ENCODE measurements at places on chromosomes 16 and 17. TPM values are rescaled to one million over a fixed set of nuclear protein-coding genes. Genes with fewer than 3 reads are reported as not detected.

The DNASE1L2 gene
- total RNA-seq, result 1.3 TPM

DNA sequence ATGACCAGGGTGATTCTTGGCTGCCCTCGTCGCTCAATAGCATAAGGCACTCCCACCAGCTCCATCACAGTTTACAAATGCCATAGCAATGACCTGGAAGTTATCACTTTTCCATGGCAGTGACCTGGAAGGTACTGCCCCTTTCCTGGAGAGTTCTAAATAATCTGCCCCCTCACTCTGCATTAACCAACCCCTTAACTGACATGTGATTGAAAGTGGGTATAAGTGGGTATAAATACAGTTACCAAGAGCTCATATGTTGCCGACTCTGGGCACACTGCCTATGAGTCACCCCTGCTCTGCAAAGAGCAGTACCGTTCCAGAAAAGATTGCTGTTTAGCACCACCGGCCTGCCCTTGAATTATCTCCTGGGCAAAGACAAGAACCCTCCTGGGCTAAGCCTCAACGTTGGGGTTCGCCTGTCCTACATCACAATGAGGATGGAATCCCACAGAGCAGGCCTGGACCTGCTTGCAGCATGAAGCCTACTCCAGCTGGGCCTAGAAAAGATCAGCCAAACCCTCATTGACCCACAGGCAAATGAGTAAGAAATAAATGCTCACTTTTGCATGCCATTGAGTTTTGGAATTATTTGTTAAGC, 95.2 kb upstream of the SEC14L1 start:
- DNase-seq, result no peak
- H3K27me3 ChIP-seq, result no peaks in the 10 kb centered on the region
- H3K36me3 ChIP-seq, result no peaks in the 10 kb centered on the region

DNA sequence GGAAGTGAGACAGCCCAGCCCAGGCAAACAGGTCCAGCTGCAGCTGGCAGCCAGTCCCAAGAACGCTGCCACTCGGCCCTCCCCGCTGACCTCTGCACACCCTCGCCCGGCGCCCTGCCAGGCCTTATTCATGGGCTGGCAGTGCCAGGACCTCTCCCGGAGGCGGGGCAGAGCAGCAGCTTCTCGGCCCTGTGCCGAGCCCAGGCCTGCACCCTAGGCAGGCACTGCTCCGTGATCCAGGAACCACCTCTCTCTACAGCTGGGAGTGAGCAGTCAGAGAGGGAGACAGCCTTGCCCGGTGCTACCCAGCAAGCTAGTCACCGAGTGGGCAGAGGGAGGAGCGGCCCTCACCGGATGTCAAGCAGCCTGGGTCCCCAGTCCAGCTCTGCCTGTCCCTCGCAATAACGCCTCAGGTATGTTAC, 79.9 kb upstream of the CBX4 start:
- H3K27ac ChIP-seq, result no peak overlapping the region
- peaks cover 40% of the 10 kb centered on the region for H3K27me3 ChIP-seq
- H3K36me3 ChIP-seq, result no peaks in the 10 kb centered on the region
- peak; percentile 61 for DNase-seq
- H3K4me3 ChIP-seq, result no peak overlapping the region
- peaks cover 12% of the 10 kb centered on the region for H3K4me1 ChIP-seq

The ALOX15B gene
- total RNA-seq, result 52.5 TPM

DNA sequence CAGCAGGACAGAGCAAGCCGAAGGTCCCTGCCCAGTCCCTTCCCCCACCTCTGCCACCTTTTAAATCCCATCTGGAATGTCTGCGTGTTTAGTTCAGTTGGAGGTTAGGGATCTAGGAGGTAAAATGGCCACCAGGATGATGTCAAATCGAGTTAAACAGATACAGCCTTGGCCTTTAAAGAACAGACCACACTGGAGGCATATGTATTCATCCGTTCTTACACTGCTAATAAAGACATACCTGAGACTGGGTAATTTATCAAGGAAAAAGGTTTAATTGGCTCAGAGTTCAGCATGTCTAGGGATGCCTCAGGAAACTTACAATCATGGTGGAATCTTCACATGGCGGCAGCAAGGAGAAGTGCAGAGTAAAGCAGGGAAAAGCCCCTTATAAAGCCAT, 167.8 kb upstream of the CACNG5 start:
- DNase-seq, result no peak
- H3K36me3 ChIP-seq, result no peaks in the 10 kb centered on the region
- no peaks in the 10 kb centered on the region for H3K4me1 ChIP-seq
- no peaks in the 10 kb centered on the region for H3K27me3 ChIP-seq
- H3K4me3 ChIP-seq, result no peak overlapping the region
- H3K27ac ChIP-seq, result no peak overlapping the region

The SLFN12 gene
- 16.7 TPM for total RNA-seq

- H3K4me1 ChIP-seq, result no peaks in the 10 kb centered on the region
- H3K36me3 ChIP-seq, result no peaks in the 10 kb centered on the region
- H3K4me3 ChIP-seq, result no peak overlapping the region
- no peak overlapping the region for H3K27ac ChIP-seq
These were observed 6.1 kb downstream of the GJD3 start for GRCh38 chr17:40358323-40359038.

GRCh38 chr16:85296859-85297660, 184.8 kb upstream of the CIBAR2 start:
- DNase-seq, result no peak
- no peak overlapping the region for H3K4me3 ChIP-seq

- H3K27ac ChIP-seq, result no peak overlapping the region
- DNase-seq, result no peak
- no peaks in the 10 kb centered on the region for H3K36me3 ChIP-seq
- no peak overlapping the region for H3K4me3 ChIP-seq
These were observed 193.1 kb downstream of the AXIN2 start for GRCh38 chr17:65368341-65368740.

The DHRS7C gene
- not detected for total RNA-seq

DNA sequence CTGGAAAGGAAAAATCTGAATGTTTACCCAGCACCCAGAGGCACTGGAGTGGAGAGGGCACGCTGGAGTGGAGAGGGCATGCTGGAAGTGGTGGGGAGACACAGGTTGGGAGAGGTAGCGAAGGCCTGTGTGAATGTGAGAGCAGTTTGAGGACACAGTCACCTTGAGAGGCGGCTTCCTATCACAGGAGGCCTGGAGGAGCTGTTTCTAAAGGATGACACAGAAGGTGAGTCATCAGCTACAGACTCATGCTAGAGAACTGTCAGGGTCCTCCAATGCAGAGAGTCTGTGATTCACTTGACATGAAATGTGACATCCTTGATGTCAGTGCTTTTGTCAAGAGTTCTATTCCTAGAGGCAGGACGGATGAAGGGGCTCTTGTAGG, 13.8 kb downstream of the CTRL start:
- H3K4me3 ChIP-seq, result no peak overlapping the region
- H3K4me1 ChIP-seq, result peaks cover 20% of the 10 kb centered on the region
- H3K27ac ChIP-seq, result no peak overlapping the region
- no peak for DNase-seq
- no peaks in the 10 kb centered on the region for H3K27me3 ChIP-seq

The KRT20 gene
- not detected for total RNA-seq

DNA sequence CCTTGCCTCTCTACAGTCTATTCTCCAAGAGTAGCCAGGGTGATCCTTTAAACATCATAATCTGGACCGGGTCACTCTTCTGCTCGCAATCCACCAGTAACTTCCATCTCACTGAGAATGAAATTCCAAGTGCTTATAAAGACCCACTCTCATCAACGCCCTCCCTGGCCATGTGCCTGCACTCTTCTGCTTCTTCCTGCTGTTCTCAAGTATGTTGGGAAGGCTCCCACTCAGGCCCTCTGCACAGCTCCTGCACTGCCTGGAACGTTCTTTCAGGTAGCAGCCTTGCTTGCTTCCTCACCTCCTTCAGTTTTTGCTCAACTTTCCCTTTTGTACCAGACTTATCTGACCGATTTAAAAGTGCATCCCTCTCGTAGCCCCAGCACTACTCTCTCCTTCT, 44.4 kb downstream of the BRD7 start:
- DNase-seq, result no peak
- H3K27me3 ChIP-seq, result no peaks in the 10 kb centered on the region

The PRM2 gene
- total RNA-seq, result not detected

- no peak overlapping the region for H3K4me3 ChIP-seq
- DNase-seq, result no peak
- no peaks in the 10 kb centered on the region for H3K36me3 ChIP-seq
- no peaks in the 10 kb centered on the region for H3K27me3 ChIP-seq
These were observed 33.3 kb downstream of the GLG1 start for GRCh38 chr16:74573622-74574021.

DNA sequence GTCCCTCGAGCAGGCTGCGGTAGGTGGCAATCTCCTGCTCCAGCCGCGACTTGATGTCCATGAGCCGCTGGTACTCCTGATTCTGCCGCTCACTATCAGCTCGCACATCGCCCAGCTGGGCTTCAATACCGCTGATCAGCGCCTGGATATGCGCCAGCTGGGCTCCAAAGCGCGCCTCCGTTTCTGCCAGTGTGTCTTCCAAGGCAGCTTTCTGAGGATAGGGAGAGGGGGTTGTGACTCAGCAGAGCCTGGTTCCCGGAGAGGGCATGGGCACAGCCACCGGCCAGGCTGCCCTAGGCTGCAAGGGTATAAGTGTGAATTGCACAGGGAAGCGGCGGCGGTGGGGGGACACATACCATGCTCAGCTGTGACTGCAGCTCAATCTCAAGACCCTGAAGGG, 4.3 kb downstream of the KRT19 start:
- no peaks in the 10 kb centered on the region for H3K4me1 ChIP-seq
- H3K4me3 ChIP-seq, result peak overlapping the region; percentile 6
- peaks cover 10% of the 10 kb centered on the region for H3K36me3 ChIP-seq

DNA sequence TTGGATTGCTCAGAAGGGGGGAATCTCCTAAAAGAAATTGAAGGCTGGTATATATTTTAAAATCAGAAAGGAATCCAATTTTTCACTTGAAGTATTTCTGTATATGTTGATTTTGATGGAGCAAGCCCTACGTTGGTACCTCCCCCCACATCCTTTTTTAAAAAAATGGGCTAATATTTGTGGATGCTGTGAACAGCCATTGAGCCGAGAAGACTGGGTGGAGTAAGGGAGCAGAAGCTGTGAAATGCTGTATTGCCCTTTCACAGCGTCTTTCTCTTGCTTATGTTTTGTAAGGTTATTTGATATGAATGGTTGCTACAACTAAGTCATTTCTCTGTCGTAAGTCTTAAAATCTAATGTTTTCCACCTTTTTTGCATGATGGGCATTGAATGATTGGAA, 2.3 kb downstream of the PAFAH1B1 start:
- peak overlapping the region; percentile 22 for H3K27ac ChIP-seq
- no peaks in the 10 kb centered on the region for H3K36me3 ChIP-seq
- peaks cover 66% of the 10 kb centered on the region for H3K4me1 ChIP-seq
- no peak for DNase-seq
